ENCODE measurements at places on chromosomes 1 and 21.

DNA sequence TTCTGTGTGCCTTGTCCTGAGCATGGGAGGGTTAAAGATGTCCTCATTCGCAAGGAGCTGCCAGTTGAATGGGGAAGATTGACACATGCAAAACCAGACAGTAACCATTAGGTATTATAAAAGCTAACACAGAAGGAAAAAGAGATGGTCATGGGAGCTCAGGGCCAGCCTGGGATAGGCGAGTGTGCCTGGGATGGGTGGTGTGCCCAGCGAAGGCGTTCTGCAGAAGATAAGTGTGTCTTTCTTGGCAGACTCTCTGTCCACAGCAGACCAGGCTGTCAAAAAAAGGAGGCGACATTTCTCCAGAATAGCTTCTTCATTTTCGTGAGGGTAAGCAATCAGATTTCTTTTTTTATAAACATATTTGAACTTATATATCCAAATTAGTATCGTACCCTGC lies 14.1 kb downstream of the PGM1 start:
- no peak overlapping the region for H3K27ac ChIP-seq
- no peaks in the 10 kb centered on the region for H3K27me3 ChIP-seq
- H3K36me3 ChIP-seq: no peaks in the 10 kb centered on the region
- no peak for DNase-seq
- H3K4me1 ChIP-seq: no peaks in the 10 kb centered on the region
- no peak overlapping the region for H3K4me3 ChIP-seq

DNA sequence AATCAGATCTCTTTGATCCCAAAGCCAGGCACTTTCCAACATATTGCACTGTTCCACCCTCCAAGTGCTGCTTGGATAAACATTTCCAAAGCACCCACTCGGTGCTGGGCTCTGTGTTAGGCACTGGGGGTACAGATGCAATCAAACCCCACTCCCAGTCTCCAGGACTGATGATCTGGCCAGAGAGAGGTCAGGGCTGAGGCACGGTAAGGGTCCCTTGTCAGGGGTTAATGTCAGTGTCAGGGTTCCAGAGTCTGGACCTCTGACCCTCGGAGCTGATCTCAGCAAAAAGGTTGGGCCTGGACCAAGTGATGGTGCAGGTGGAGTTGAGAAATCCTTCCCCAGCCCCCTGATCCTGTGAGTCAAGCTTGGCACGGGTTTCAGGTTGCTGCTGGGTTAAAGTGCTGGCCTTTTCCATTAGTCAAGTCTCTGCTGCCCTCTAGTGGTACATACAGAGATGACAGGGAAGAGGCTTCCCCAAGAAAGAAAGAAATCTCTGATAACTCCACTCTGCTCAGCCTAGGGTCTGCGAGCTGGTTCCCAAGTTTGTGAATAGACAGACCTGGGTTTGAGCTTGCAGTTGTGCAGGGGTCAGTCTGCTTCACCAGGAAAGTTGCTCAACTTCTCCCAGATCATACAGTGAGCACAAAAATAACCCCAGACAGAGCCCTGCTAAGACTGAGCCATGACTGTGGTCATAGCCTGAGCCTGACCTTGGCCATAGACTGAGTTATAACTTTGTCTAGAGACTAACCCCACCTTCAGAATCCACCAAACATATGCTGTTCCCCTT lies 74.6 kb downstream of the DMRTA2 start:
- H3K4me1 ChIP-seq: no peaks in the 10 kb centered on the region
- no peak overlapping the region for H3K4me3 ChIP-seq
- H3K27me3 ChIP-seq: no peaks in the 10 kb centered on the region

- H3K27me3 ChIP-seq: no peaks in the 10 kb centered on the region
- H3K36me3 ChIP-seq: no peaks in the 10 kb centered on the region
- H3K27ac ChIP-seq: no peak overlapping the region
- DNase-seq: no peak
- H3K4me3 ChIP-seq: no peak overlapping the region
- no peaks in the 10 kb centered on the region for H3K4me1 ChIP-seq
Observed at GRCh38 chr1:77170687-77171086, 48.5 kb downstream of the PIGK start.

GRCh38 chr1:226444901-226445300 lies 37.0 kb upstream of the PARP1 start:
- H3K4me3 ChIP-seq: no peak overlapping the region
- H3K4me1 ChIP-seq: no peaks in the 10 kb centered on the region
- no peak for DNase-seq
- no peaks in the 10 kb centered on the region for H3K27me3 ChIP-seq
- no peaks in the 10 kb centered on the region for H3K36me3 ChIP-seq

DNA sequence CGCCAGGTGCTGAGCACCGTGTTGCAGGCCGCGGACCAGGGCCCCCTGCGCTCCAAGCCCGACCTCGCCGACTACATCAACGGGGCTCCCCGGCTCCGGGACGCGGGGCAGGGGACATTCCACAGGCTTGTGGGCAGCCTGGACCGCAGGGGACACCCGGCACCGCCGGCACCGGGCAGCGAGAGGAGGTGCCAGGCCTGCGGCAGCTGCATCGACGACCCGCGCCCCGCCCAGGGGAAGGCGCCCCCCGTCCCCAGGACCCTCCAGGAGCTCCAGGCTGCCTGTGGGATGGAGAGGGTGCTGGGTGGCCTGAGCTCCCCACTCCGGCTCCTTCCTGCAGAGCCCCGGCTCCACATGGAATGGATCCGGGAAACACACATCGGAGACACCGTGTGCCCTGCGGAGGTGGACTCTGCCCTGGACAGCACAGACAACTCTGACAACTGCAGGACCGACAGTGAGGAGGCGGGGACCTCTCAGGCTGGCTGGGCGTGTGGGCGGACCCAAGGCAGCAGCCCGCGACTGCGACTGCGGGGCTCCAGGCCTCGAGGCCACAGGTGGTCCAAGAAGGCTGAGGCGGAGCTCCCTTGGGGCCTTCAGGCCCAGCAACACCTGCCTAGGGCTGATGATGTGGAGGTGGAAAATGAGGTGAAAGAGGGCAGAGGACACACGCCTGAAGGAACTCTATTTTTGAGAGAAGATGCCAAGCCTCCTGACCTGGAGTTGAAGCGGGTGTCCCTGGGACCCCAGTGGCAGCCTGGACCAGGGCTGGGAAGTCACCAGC lies 22.8 kb downstream of the KIAA1614 start:
- H3K4me3 ChIP-seq: no peak overlapping the region
- H3K27me3 ChIP-seq: no peaks in the 10 kb centered on the region
- no peaks in the 10 kb centered on the region for H3K4me1 ChIP-seq
- DNase-seq: no peak
- H3K27ac ChIP-seq: no peak overlapping the region

GRCh38 chr1:89989799-89990198 lies 5.1 kb upstream of the ZNF326 start:
- H3K36me3 ChIP-seq: no peaks in the 10 kb centered on the region
- no peak overlapping the region for H3K27ac ChIP-seq
- no peaks in the 10 kb centered on the region for H3K27me3 ChIP-seq
- H3K4me3 ChIP-seq: no peak overlapping the region

DNA sequence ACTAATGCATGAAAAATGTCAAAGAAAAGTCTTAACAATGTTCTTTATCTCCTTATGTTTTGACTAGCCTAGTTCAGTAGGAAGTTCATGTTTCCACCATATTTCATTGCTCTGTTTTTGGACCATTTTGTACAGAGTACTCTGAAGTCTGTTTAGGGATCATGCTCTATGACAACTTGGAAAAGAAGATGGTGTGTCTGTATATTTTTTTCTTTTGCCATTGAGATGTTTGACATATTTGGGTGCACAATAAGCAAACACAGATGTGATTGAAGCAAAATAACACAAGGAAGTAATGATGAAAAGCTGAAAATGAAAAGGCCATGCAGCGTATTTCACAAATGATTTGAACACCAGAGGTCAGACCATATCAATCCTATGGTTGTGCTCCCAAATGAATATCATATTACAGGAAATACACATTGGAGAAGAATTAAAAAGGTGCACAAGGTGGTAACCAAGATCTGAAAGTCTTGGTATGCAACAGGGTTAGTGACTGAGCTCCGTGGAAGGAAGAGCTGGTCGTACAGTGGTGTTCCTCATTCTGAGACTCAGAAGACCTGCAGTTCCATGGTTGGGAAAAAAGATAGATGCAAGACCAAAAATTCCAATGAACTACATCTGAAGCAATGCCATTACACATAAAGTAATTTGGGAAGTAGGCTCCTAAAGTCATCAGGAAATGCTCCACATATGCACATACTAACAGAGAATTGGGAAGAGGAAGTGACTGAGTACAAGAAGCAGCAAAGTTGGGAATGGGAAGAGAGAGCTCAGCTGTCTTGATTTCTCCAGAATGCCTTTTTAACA lies 463.5 kb downstream of the LMO4 start:
- no peak for DNase-seq
- H3K27ac ChIP-seq: no peak overlapping the region
- H3K36me3 ChIP-seq: no peaks in the 10 kb centered on the region
- H3K4me1 ChIP-seq: no peaks in the 10 kb centered on the region

DNA sequence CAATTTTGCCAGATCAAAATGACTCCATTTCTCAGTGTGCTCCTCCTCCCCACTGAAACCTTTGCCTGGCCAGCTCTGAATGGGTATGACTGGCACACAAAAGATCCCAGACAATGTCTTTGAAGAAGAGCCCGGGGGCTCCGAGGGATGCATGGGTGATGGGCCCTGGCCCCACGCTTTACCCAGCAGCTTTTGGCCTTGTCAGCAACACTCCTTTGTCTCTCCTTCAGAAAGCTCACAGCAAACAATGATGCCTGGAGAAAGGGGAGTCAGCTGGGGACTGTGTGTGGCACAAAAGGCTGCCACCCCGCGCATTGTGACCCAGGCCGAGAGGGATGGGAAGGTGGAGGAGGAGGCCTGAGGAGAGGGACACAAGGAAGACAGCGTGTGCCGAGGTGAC lies 45.9 kb downstream of the PLXNA2 start:
- H3K27me3 ChIP-seq: no peaks in the 10 kb centered on the region
- H3K27ac ChIP-seq: no peak overlapping the region
- H3K4me1 ChIP-seq: peaks cover 7% of the 10 kb centered on the region
- no peaks in the 10 kb centered on the region for H3K36me3 ChIP-seq

GRCh38 chr1:7279769-7280168 lies 491.3 kb upstream of the VAMP3 start:
- H3K4me1 ChIP-seq: no peaks in the 10 kb centered on the region
- no peak overlapping the region for H3K27ac ChIP-seq
- no peaks in the 10 kb centered on the region for H3K27me3 ChIP-seq
- no peaks in the 10 kb centered on the region for H3K36me3 ChIP-seq
